Fibroblast of mammary gland (primary cell): ENCODE measurements at places on chromosomes 5 and 9.
A peak's percentile ranks its signal among the peaks of the same experiment; 100 is the strongest.

DNA sequence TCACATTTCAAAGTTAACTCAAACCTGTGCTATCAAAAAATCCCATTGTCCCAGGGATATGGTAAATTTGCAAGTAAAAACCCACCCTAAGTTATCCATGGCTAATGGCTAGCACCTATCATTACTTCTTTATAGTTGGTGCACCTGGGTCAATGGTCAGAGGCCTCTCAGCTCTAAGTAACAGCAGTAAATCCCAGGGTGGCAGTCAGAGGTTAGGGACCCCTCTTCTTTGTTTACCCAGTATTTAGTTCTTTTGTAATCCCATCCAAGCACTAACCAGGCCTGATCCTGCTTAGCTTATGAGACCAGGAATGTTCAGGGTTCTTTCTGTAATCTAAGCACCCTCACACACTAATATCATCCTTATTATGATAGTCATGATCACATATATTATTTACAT lies 52.1 kb upstream of the WWC1 start:
- no peak for DNase-seq

GRCh38 chr9:91775708-91776028 lies 174.4 kb downstream of the ROR2 start:
- DNase-seq = no peak

DNA sequence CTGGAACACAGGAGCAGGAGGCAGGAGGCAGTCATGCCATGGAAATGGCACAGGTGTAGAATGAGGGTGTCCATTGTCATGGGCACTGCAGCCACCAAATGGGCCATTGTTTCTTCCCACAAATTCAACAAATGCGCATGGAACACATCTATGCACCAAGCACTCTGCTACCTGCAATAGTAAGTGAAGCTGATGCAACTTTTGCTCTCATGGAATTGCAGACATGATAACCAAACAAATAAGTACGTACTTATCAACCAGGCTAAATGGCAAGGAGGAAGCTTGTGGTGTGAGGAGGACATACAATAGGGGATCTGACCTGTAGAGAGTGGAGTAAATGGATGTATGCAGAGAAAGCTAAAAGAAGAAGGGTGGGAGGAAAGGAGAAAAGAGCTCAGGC lies 116.8 kb downstream of the TRIM36 start:
- no peak for DNase-seq

- DNase-seq = no peak
These were observed 39.0 kb downstream of the TMEM232 start for GRCh38 chr5:110687485-110687884.

DNA sequence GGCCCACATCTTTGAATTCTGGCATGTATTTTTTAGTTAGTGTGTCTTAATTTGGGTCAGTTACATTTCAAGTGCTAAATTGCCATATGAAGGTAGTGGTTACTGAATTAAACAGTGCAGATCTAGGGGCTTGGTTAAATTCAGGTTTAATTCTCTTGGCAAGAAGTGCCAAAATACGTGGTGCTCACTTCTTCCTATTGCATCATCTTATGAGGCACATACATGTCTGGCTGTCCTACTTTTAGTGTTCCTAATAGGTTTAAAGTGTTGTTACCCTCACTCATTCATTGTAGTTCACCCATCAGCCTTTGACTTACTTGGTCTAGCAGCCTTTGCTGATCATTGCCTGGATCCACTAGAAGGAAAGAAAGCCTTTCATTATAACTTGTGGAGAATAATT lies 59.5 kb downstream of the RPS6 start:
- peak; percentile 7 for DNase-seq

- peak; percentile 47 for DNase-seq
These were observed 8.5 kb upstream of the CCDC187 start for GRCh38 chr9:136312436-136312835.

GRCh38 chr5:89359046-89359445 lies 476.1 kb upstream of the MEF2C start:
- no peak for DNase-seq

GRCh38 chr5:102090770-102091169 lies 205.3 kb downstream of the SLCO4C1 start:
- DNase-seq = no peak

DNA sequence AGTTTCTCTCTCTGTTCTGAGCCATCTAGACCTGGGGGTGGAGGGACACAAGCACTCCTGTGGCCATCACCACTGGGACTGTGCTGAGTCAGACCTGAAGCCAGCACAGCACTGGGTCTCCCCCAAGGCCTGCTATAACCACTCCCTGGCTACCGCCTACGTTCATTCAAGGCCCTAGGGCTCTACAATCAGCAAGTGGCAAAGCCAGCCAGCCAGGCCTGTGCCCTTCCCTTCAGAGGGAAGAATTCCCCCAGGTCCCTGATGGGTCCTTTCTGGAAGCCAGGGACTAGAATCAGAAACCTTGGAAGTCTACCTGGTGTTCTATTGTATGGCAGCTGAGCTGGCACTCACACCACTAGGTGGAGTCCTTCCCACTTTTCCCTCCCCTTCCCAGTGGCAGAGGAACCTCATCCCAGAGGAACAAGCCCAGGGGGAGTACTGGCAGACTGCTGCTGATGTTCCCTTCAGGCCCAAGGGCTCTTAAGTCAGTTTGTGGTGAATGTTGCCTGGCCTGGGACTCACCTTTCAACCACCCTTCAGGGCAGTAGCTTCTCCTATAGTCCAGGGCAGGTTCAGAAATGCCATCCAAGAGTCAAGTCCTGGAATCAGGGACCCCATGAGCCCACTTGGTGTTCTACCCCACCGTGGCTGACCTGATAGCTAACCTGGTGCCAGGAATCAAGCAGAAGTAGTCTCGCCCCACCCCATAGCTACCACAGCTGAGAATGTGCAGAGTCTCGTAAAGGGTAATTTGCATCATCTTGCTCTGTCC lies 20.0 kb downstream of the JMY start:
- DNase-seq = peak; percentile 52

- peak; percentile 25 for DNase-seq
These were observed 95.8 kb upstream of the DAP start for GRCh38 chr5:10856683-10857337.

- DNase-seq = peak; percentile 21
These were observed 62.0 kb upstream of the MEF2C start for GRCh38 chr5:88944751-88945531.

DNA sequence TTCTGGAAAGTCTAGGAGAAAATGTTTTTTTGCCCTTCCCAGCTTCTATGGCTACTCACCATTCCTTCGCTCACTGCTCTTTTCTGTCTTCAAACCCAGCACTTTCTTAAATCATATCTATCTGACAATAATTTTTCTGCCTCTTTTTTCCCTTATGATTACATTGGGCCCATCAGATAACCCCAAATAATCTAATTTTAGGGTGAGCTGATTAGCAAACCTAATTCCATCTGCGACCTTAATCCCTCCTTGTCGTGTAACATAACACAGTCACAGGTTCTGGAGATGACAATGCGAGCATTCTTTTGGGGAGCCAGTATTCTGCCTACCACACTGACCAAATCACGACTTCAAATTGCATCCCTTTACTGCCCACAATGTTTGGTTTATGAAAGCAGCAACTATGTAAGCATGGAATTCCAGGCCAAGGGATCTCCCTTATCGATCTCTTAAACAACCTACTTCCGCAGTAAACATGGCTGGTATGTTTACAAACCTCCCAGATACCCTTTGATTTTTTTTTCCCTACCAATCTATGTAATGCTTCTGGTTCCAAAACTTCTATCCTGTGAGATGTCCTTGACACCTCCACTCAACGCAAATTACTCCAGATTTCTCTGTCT lies 2122.2 kb downstream of the MAT2B start:
- DNase-seq = no peak

DNA sequence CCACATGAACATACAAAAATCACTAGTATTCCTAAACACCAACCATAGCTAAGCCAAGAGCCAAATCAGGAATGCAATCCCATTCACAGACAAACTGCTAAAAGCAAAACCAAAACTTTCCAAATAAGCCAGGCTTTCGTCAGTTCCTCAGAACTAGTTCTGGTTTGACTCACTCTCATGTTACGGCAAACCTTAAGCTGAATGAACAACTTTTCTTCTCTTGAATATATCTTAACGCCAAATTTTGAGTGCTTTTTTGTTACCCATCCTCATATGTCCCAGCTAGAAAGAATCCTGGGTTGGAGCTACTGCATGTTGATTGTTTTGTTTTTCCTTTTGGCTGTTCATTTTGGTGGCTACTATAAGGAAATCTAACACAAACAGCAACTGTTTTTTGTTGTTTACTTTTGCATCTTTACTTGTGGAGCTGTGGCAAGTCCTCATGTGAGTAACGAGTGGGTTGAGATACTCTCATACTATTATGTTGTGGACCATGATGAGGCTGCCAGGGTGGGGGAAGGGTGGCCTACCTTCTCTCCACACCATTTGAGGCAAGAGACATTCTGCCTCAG lies at the start of gene PDCD1LG2:
PDCD1LG2 (plus strand) TSS at position 172 of the 572 bp plus-strand sequence. CDS start 12,016 bp downstream, outside the sequence.
- DNase-seq = peak; percentile 87

- no peak for DNase-seq
These were observed 1.7 kb downstream of the PRDM6 start for GRCh38 chr5:123090661-123091297.

DNA sequence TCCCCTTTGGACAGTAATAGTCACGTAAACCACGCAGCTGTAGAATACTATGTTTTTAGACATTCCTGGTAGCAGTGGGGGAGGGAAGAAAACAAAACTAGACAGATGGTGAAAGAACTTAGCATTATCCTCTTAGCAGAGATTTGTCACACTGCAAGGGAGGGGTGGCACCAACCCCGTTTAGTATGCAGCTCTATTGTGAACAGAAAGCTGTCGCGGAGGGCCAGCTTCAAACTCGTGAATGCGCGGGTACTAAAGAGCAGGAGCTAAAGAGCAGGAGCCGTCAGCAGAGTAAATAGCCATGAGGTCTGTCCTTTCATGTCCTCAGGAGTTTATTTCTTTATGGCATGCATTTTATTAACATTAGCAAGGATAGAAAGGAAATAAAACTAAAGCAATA lies 141.9 kb upstream of the SLC12A2 start:
- no peak for DNase-seq

DNA sequence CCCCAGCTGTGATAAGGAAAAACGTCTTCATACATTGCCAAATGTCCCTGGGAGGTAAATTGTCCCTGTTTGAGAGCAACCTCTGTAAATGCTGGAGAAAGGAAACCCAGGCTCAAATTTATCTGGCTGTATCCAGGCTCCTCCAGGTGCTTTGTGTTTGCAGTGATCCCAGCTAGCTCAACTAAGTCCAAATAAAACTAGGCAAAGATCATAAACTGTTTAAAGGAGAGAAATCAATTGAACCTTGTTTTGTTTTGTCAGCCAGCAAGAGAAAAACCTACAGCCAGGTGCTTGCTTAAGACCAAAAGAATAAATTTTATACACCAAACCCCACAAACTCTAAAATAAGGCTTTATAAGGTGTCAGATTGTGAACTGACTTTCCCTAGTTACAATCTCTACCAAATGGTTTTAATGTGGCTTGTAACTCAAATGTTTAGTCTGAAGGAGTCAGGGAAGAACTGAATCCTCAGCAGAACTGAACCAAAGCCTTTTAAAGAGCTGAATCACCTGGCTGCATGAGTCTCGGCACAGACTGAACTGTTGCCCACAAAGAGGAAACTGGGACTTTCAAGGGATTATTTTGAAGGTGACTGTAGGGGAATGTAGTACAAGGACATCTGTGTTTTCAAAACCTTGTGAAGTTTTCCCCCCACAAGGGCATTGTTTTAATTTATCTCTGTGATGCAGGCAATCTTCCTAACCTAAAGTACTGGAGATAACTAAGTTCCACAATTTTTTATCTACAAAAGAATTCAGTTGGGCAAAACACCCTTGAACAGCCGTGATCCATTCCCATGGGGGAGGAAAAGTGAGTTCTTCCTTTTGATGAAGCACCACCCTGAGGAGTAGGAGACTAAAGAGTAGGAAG lies 201.7 kb upstream of the TARS1 start:
- DNase-seq = no peak

- DNase-seq = no peak
These were observed 32.4 kb downstream of the CYSTM1 start for GRCh38 chr5:140207250-140207964.

GRCh38 chr5:174446446-174446845 lies 277.9 kb upstream of the MSX2 start:
- DNase-seq = no peak

DNA sequence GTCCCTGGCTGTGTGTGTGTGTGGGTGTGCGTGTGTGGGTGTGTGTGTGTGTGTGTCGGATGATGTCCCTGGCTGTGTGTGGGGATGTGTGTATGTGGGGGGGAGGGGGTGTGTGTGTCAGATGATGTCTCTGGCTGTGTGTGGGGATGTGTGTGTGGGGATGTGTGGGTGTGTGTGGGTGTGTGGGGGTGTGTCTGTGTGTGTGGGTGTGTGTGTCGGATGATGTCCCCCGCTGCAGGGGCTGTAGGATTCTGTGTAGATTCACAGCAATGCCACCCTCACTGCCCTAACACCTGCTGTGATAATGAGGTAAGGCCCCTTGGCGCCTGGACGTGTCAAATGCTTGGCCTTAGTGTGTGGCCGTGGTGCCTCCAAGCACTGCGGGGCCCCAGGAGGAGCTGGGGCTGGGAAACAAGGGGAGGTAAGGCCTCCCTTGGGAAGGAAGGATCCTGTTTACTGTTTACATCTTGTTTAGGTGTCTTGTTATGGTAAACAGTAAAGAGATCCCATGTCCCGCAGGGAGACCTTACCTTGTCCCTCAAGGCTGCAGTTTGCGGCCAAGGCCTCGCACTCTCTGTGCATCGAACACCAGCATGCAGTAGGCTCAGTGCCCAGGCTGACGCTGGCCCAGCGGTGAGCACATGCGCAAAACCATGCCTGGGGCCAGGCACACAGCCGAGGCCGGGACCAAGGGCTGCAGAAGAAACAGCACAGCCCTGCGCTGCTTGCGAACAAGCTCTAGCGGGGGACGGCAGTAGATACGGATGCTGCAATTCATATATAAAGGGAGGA lies 24.1 kb downstream of the AHRR start:
- DNase-seq = peak; percentile 22

DNA sequence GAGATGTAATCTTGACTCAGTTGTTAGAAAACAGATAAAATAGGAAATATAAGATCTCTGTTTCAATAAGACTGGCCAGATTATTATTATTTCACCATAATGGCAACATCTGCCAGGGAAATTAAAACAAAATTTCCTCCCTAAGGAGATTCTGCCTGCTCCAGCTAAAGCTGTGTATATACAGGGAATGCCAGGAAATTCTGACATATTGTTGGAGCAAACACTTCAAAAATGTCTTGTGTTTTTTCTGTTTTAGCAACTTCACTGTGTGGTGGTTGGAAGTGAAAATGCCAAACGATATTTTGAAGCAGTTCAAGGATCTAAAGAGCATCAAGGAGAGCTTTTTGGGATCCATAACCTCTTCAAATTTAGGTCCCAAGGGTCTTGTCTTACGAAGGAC lies 90.8 kb downstream of the ERCC6L2 start:
- DNase-seq = no peak

DNA sequence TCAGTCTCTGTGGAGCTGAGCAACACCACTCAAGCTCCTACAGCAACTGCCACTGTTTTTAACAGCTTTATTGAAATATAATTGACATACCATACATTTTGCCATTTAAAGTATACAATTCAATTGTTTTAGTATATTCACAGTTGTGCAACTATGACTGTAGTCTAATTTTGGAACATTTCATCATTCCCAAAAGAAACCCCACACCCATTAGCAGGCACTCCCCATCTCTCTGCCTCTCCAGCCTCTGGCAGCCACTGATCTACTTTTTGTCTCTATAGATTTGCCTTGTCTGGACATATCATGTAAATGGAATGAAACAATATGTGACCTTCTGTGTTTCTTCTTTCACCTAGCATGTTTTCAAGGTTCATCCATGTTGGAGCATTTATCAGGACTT lies 43.5 kb downstream of the RUSC2 start:
- peak; percentile 49 for DNase-seq
